Tongue (tissue), 3 donors: ENCODE measurements at places on chromosomes 13 and 19. TPM values are rescaled to one million over a fixed set of nuclear protein-coding genes. Genes with fewer than 3 reads are reported as not detected.

Gene ZNF577
- 20.0 TPM for total RNA-seq

Gene KLK13
- 4.8 TPM for total RNA-seq

Gene GRIN2D
- 0.41 TPM for total RNA-seq

Gene USF2
- 52.7 TPM for total RNA-seq

Gene CD79A
- 3.5 TPM for total RNA-seq

Gene LONP1
- 55.7 TPM for total RNA-seq

DNA sequence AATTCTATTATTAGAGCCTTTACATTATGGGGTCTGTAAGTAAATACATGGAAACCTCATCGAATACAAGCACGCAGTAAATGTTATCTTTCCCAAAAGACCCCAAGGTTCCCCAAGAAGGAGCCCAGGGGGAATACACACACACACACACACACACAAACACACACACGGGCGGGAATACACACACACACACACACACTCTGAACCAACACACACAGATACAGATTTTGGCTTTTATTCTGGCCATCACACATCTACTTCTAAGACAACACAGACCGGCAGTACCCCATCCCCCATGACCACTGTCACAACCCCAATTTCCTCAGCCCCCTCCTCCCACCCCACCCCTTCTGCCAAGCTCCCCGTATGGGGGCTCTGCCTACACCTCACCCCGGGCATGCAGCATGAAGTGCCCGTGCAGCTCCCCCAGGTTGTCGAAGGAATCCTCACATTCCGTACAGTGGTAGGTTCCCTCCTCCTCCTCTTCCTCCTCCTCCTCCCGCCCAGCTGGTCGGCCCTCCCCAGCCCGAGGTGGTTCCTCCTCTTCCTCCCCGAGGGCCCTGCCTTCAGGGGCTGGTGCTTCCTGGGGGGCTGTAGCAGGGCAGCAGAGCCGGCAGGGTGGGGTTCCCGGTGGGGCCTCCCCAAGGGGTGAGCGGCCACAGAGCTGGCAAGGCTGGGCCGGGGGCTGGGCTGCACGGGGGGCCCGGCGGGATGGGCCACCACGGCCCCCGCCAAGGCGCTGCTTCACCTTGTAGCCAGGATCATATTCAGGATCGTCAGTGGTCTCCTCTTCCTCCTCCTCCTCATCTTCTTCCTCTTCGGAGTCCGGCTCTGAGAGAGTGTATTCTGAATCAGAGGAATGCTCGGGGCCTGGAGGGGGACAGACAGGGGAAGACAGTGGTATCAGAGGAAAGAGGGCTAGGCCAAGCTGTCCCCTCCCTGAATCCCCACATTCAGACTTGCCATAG lies 4.4 kb upstream of the SRRM5 start:
- DNase-seq, result no peak

GRCh38 chr19:4368128-4368820 lies 24.9 kb downstream of the MPND start:
- DNase-seq, result peak; percentile 78

DNA sequence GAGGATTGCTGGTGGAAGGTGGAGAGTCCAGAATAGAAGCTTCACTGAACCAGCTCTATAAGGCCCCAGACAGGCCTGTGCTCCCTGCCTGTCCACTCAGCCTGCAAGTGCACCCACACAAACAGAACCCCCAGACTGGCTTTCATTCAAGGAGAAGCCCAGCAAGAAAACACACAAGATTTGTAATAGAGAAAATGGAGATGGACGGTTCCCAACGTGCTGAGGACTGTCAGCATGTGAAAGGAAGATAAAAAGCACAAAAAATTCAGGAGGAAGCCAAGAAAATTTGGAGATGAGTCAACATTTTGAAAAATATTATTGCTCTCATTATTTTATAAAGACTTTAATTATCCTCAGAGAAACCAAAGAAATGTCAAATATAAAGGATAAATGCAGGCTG lies 218.2 kb upstream of the SLC10A2 start:
- no peak for DNase-seq

DNA sequence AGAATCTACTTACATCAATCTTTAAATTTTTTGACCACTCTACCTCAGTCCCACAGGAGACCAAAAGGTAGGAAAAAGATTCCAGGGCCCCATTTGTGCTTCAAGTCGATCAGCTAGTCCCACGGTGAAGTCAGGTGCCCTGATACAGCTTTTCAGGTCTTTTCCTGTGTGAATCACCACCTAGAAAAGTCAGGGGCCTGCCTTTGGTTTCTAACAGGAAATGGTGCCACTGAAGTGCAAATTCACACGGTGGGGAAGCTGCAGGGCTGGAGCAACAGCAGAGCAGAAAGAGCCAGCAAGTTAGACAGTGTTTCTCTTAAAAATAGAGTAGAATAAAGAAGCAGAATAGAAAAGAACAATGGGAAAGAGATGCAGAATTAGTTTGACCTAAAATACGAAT lies 107.5 kb downstream of the KLF12 start:
- no peak for DNase-seq

- peak; percentile 98 for DNase-seq
Observed at GRCh38 chr19:58033741-58034476, at the start of gene ZSCAN1. ZSCAN1 (plus strand) TSS chr19:58034025; CDS start chr19:58037837, 3,812 bp downstream.

DNA sequence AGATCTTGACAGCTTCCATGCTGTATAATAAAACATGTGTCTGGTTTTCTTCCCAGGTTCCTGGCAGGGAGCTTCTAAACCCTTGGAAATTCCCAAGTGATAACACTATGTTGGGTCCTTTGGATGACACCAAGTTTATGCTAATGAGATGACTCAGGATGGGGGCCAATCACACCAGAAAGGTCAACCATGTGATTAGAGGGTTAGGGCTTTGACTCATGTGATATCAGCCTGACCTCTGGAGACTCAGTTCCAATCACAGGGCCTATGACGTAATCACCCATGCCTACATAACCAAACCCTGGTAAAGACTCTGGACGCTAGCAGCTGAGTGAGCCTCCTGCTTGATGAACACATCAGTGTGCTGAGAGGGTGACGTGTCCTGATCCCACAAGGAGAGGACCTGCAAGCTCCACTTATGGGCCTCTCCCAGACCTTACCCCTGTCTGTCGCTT lies 203.6 kb downstream of the DCLK1 start:
- DNase-seq, result no peak

- DNase-seq, result no peak
Observed at GRCh38 chr13:49330546-49330864, 82.8 kb downstream of the CDADC1 start.

GRCh38 chr13:101698400-101698799 lies 245.9 kb downstream of the ITGBL1 start:
- DNase-seq, result no peak

- DNase-seq, result peak; percentile 68
Observed at GRCh38 chr19:17739121-17739875, 12.0 kb upstream of the FCHO1 start.

GRCh38 chr13:75812751-75813181 lies 176.6 kb downstream of the LMO7 start:
- no peak for DNase-seq

DNA sequence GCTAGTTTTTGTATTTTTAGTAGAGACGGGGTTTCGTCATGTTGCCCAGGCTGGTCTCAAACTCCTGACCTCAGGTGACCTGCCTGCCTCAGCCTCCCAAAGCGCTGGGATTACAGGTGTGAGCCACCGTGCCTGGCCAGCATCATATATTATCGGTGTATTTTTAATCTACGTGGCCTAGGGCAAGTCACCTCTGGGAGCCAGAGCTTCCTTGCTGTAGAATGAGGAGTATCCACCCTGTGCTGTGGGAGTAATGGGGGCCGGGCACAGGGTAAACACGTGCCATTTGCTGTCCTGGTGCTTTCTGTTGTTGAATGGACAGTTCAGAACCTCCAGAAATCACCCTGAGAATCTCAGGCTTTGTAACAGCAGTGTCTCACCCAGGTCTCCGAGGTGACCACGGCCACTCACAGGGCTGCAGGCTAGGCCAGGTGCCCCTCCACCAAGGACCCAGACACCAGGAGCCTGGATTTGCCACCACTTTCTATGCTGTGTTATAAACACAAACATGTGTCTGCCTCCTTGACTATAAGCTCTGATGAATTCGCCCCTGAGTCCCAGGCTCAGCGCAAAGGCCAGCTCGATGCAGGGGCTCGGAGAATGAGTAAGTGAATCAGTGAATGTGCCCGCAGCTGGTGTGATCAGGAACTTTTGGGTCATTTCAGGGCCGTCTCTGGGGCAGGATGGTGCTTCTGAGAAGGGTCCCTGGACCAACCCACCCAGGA lies 22.7 kb downstream of the POP4 start:
- DNase-seq, result no peak

GRCh38 chr19:2610637-2611482 lies 91.6 kb downstream of the GNG7 start:
- peak; percentile 93 for DNase-seq

DNA sequence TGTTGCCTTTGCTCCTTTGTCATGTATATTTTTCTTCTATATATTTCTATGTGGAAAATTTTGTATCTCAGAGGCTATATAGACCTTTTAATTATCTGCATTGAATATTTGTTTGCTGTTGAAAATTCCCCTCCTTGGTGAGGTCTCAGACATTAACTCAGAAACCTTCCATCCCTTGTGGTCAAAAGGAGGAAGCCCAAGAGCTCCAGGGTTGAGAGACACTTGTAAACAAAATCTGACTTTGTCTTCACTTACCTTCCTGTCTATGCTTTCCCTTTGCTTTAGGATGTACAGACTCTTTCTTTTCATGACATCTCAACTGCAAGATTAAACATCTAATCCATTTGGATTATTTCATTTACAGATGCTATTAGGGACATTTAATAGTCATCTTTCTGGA lies 157.5 kb downstream of the PCDH20 start:
- no peak for DNase-seq

GRCh38 chr13:50167224-50167947 lies 152.1 kb downstream of the KCNRG start:
- no peak for DNase-seq

DNA sequence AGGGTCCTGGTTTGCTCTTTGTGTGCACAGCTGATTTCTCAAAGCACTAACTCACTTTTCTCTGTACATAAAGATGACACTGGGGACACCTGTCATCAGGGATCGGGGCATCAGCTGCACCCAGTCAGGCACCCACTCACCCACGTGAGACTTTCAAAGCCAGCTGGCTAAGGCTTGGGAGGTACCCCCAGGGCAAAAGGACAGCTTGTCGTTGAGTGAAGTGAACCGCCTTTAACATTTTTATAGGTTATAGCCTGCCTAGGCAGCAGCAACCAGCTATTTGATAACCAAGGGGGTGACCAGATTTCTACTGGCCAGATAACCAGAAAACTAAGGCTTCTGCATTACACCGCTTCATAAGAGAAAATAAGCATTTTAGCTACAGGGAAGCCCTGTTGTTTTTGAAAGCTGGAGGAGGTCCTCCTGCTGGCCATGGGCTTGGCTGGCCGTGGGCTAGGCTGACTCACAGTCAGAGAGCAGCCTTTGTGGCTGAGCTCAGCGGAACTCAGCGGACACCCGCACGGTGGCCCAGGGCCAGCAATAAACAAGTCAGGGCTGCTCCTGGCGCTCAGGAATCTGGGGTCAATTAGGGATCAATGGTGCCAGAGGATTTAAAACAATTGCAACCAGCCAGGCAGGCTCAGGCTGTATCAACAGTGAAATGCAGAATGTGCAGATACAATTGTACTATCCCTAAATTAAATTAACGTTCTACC lies 57.1 kb downstream of the ALOX5AP start:
- peak; percentile 71 for DNase-seq

DNA sequence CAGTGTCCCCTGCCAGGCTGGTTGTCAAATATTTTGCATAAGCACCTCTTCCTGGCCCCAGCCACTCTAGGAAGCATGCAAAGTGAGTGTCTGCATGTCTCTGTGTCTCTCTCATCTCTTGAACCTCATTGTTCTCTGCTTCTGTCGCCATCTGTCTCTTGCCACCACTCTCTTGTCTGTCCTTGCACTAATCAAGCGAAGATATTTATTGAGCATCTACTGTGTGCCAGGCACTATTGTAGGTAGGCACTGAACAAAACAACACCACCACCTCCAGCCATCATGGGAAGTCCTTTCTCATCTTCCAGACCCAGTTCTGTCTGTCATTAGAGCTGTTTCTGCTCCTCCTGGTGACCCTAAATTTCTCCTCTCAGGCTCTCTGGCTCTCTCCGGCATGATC lies 52.0 kb upstream of the SHKBP1 start:
- DNase-seq, result no peak

DNA sequence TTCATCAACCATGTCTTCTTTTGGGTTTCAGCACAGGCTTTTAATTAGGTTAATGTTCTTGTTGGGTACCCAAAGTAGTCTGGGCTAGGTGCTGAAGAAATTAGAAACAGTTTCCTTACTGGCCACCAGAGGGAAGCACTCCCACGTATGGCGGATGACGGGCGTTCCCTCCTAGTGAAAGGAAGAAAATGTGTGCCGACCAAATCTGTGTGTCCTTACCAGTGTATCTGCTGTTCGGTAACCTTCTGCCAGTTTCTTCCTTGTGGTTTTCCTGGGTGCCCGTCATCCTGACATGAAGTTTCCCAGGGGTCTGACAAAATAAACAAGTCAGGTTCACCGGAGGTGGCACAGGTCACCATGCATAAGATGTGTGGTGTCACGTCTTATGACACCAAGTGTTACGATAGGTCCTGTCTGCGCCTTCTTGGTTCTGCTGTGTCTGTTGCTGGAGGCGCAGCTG lies 6.0 kb upstream of the WDR88 start:
- peak; percentile 77 for DNase-seq

GRCh38 chr13:85255978-85256377 lies 543.2 kb downstream of the SLITRK6 start:
- no peak for DNase-seq

- no peak for DNase-seq
Observed at GRCh38 chr19:35929876-35930275, 6.3 kb upstream of the LRFN3 start.

GRCh38 chr19:50357178-50358100 lies 8.0 kb downstream of the NAPSA start:
- peak; percentile 83 for DNase-seq

DNA sequence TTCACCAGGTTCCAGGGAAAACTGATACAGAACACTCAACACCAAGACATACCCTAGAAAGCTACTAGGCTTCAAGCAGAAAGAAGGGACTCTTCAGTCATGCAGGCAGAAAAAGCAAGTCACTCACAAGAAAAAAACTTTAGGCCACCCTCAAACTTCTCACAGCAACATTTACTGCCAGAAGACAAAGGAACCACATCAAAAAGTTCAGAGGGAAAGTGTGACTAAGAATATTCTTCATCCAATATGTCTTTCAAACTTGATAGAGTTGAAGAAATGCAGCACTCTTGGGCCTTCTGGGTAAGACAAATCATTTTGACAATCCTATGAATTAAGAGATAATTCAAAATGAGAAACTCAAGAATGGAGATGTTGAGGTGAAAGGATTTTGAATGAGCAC lies 7.7 kb downstream of the DZIP1 start:
- DNase-seq, result no peak

DNA sequence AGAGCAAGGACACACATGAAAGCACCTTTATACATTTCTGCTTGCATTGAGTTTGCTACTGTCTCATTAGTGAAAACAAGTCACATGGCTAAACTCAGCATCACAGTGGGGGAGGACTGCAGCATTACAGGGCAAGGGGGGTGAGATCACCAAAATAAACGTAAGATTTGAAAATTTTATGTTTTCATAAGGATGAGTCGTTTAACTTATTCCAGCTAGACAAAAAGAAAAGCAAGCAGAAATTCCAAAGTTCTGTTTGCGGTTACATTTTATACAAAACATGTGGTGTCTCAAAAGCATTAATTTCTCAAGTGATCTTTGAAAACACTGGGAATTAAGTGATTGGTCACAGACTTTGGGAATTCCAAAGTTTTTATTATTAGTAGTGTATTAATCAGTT lies 261.4 kb upstream of the RXFP2 start:
- DNase-seq, result no peak
